ENCODE measurements at places on chromosomes 1 and 21.

DNA sequence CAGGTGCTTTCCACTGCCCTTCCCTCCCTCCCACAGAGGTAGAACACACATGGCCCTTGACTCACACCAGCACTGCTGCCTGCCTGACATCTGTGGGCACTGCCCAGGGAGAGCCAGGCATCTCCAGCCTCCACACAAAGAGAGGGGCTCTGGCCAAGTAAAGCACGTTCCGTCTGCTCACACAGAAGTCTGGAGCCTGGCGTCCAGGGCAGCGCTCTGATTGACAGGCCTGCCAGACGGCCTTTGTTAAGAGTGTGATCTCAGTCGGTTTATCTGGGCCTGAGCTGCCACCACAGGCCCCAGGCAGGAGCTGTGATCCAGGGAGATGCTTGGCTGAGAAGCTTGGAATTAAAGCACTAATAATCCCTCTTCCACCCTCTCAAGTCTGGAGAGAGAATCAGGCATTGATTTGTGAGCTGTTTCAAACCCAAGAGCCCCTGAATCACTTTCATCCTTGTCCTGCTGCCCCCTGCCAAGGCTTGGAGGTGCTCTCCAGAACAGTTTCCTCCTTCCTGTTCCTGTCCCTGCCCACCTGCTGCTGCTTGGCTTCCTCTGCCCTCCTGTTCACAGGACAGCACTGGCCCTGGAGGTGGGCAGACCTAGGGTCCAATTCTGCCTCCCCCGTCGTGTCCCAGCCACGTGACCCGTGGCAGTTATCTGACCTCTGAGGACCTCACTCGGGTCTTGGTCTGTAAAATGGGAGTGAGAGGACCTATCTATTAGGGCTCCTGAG is 3.7 kb downstream of the DMRTB1 start:
- H3K27me3 ChIP-seq: peaks cover 23% of the 10 kb centered on the region
- H3K27ac ChIP-seq: no peak overlapping the region
- H3K4me1 ChIP-seq: no peaks in the 10 kb centered on the region
- H3K4me3 ChIP-seq: no peak overlapping the region

- H3K36me3 ChIP-seq: no peaks in the 10 kb centered on the region
- H3K27me3 ChIP-seq: no peaks in the 10 kb centered on the region
- peaks cover 11% of the 10 kb centered on the region for H3K4me1 ChIP-seq
- H3K4me3 ChIP-seq: no peak overlapping the region
Observed at GRCh38 chr21:27047283-27047657, 80.4 kb upstream of the ADAMTS5 start.

DNA sequence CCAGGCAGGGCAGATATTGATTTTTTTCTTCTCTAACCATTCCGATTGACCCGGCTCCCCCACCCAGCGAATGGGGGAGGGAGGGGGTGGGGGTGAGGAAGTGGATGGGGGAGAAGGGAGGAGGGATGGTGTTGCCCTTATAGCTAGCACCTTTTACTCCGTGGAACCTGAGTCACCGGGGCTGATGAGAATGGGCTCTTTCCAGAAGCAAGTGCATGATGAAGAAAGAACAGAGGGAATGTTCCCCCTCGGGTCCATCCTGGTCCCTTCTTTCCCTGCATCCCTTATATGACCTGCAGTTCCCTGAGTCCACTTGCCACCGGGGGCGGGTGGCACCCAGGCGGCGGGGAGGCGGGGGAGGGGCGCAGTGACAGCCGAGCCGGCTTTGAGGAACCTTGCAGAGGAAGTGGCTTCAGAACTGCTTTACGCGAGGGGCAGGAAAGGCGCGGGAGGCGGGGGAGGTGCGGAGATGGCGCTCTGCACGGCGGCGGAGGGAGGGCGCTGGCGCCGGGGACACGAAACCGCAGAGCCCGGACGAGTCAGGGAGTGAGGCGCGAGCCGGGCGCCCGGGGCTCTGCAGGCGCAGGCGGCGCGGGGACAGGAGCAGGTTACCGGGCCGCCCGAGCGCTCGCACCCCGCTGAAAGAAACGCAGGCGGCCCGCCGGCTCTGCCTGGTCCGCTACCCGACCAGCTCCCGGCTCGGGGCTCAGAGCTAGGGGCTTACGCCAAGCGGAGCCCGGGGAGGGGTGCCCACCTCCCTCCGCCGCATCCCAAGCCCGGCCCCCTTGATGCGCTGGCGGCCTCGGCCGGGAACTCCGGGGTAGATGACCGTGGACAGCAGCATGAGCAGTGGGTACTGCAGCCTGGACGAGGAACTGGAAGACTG is 49.7 kb downstream of the RASSF5 start:
- H3K27me3 ChIP-seq: peaks cover 14% of the 10 kb centered on the region
- H3K27ac ChIP-seq: no peak overlapping the region
- peak overlapping the region; percentile 79 for H3K4me3 ChIP-seq
- DNase-seq: peak; percentile 13
- H3K4me1 ChIP-seq: peaks cover 15% of the 10 kb centered on the region

- H3K36me3 ChIP-seq: no peaks in the 10 kb centered on the region
- no peaks in the 10 kb centered on the region for H3K27me3 ChIP-seq
- H3K4me1 ChIP-seq: no peaks in the 10 kb centered on the region
- DNase-seq: no peak
- H3K27ac ChIP-seq: no peak overlapping the region
Observed at GRCh38 chr21:14736162-14736561, 190.0 kb upstream of the SAMSN1 start.

DNA sequence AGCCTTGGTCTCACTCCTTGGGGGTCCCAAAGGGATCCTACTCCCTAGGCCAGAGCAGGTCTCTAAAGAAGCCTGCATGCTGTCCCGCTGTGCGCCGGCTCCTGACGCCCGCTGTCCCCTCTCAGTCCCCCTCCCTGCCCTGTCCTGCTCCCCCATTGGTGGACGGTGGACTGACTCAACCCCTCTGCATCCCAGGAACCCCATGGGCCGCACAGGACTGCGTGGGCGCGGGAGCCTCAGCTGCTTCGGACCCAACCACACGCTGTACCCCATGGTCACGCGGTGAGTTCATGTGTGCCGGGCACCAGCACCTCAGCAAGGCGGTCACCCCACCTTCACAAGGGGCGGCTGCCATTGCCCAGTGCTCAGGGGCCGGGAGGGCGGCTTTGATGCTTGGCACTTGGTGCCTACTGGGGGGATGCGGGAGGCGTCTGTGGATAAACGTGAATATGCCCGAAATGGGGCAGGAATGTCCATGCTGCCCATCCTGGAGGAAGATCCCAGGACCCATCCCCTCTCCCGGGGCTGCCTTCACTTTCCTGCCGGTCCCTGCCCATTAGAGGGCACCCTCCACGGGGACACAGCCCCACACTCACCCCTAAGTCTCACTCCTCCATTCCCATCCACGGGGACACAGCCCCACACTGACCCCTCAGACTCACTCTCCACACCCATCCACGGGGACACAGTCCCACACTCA is 20.2 kb upstream of the LRRC3 start:
- peaks cover 5% of the 10 kb centered on the region for H3K27me3 ChIP-seq
- H3K27ac ChIP-seq: no peak overlapping the region
- peaks cover 7% of the 10 kb centered on the region for H3K36me3 ChIP-seq
- no peaks in the 10 kb centered on the region for H3K4me1 ChIP-seq
